ENCODE measurements at places on chromosomes 5 and 9. TPM values are rescaled to one million over a fixed set of nuclear protein-coding genes. Genes with fewer than 3 reads are reported as not detected.

DNA sequence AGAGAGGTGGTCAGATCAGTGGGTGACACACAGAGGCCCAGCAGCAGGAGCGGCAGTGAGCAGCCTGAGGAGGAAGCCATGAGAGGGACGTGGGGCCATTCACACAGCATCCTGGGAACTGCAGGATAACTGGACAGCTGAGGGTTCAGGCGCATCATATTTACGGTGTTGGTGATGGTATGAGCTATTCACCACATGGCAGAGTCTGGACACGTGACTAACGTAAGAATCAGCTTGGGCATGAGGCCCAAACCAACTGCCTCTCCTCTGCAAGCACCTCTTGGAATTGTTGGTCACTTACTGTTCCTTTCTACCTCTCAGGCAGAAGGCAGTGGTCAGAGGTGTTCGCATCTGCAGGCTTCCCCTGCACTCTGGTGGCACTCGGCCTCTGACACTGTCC, 141.1 kb downstream of the ENTREP1 start:
- H3K27me3 ChIP-seq: no peaks in the 10 kb centered on the region
- no peak overlapping the region for H3K27ac ChIP-seq
- no peak for DNase-seq
- peaks cover 16% of the 10 kb centered on the region for H3K4me1 ChIP-seq

- H3K4me1 ChIP-seq: peaks cover 49% of the 10 kb centered on the region
- no peak for DNase-seq
- H3K36me3 ChIP-seq: peaks cover 53% of the 10 kb centered on the region
- H3K27ac ChIP-seq: peak overlapping the region; percentile 2
- no peaks in the 10 kb centered on the region for H3K27me3 ChIP-seq
- peak overlapping the region; percentile 30 for H3K4me3 ChIP-seq
Observed at GRCh38 chr9:132350861-132351315, 3.9 kb downstream of the SETX start.

- DNase-seq: no peak
- H3K36me3 ChIP-seq: peaks cover 4% of the 10 kb centered on the region
- H3K4me3 ChIP-seq: peak overlapping the region; percentile 78
- peak overlapping the region; percentile 91 for H3K27ac ChIP-seq
- no peaks in the 10 kb centered on the region for H3K27me3 ChIP-seq
Observed at GRCh38 chr9:127878001-127878651, 651 bp upstream of the AK1 start.

DNA sequence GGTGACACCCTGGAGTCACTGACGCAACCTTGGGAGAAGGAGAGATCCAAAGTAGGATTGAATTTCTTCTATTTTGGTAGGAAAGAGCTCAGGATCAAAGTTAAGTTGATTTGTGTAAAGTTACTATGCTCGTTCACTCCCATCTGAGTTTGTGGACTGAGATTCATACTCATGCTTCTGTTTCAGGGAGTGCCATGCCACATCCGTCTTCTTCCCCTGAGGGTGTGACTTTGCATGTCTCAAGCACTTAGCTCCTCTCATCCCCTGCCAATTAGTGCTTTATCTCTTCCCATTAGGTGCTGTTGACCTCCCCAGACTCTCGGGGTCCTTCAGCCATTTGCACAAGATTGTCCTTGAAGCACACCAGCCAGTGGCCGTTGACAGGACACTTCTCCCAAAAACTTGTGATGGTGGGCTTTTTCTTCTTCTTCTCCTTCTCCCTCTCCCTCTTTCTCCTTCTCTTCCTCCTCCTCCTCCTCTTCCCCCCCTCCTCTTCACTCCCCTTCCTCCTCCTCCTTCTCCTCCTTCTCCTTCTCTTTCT, 232.2 kb upstream of the KLF4 start:
- no peaks in the 10 kb centered on the region for H3K36me3 ChIP-seq
- H3K27ac ChIP-seq: no peak overlapping the region
- DNase-seq: no peak
- H3K4me3 ChIP-seq: no peak overlapping the region

The SLC6A3 gene
- total RNA-seq: 0.06 TPM

Measured in esophagus muscularis mucosa (tissue), 4 donors.